ENCODE measurements at places on chromosomes 3 and 15.

- no peak for DNase-seq
Measured at GRCh38 chr15:76904461-76905012, 603 bp downstream of the SCAPER start.

- no peak for DNase-seq
Measured at GRCh38 chr3:189449084-189449483, 182.1 kb upstream of the TP63 start.

DNA sequence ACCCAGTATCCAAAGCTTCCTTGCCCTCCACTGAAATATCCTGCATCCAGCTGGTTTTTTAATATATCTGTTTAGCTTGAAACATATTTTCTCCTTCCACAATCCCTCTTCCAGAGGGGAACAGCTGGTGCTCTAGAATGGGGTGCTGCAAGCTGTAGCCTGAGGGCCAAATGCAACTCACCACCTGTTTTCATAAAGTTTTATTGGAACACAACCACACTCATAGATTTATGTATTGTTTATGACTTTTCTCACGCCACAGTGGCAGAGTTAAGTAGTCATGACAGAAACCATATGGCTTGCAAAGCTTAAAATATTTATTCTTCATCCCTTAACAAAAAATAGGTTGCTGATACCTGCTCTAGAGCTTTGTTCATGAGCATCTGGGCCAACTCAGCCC is 298.7 kb downstream of the CLSTN2 start:
- DNase-seq: no peak

DNA sequence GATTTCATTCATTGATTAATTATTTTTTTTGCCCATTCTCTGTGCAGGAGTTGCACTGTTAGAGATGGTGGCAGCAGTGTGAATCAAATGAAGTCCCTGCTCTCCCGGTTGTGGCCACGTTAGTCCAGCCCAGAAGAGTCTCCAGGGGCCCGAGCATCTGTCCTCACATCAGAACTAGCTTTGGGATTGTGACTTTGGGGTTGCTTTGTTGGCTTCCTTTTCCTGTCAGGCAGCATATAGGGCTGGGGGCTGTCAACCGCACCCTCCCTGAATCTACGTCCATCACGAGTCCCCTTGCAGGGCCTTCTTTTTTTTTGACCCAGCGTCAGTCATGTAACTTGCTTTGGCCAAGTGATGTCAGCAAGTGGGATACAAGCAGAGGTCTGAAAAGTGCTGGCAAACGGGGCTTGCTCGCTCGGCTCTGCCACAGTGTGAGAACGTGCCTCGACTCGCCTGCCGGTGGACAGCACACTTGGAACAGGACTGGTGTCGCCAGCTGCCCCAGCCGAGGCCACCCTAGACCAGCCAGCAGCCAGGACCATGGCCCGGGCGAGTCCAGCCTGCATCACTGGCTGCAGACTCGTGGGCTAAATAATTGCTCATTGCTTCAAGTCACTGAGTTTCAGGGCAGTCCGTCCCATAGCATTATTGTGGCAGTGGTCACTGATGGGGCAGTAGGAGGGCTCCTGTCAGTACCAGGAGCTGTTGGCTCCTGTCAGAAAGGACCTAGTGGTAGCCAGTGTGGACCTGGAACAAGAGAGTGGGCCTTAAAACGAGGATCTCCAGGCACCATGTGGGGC is 151.6 kb upstream of the MEF2A start:
- DNase-seq: no peak

GRCh38 chr3:9690451-9691450 is 12.9 kb upstream of the CPNE9 start:
- no peak for DNase-seq

GRCh38 chr3:170768334-170768801 is 101.6 kb downstream of the RPL22L1 start:
- DNase-seq: no peak

DNA sequence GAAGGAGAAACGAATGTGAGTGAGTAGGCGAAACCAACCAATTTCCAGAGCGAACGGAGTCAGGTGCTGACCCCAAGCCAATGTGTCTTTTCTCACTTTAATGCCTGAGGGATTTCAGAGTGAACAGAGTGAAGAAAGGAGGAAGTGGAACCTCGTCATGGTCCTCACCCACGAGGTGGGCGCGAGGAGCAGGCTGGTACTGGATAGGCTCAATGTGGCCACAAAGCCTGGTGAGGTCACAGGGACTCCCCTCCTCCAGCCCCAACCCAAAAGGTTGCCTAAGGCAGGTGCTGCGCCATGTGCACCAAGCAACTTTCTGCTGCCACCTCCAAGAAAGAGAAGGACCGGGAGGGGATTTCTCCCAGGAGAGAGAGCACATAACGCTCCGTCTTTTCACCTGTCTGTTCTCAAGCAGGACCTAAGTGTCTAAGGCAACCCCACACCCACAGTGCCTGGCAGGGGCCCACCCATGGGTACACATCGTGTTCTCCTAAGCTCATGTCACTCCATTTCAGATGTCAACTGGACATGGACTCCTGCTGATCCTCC is 3.8 kb downstream of the NRROS start:
- DNase-seq: no peak

DNA sequence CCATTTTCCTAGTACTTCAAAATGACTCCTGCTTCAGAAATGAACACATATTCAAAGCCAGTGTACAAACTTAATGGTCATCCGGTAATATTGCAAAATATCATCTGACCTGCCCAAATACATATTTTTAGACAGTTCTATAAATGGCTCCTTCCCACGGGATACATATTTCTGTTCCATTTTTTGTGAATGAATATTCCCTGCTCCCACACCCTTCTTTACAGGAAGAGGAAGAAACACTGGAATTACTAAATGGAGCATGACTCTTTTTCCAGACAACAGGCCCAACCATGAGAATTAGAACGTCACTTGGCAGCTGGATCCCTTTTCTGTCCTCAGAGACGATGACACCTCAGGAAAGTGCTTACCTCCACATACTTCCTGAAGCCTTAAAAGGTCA is 38.0 kb upstream of the CBLB start:
- no peak for DNase-seq

DNA sequence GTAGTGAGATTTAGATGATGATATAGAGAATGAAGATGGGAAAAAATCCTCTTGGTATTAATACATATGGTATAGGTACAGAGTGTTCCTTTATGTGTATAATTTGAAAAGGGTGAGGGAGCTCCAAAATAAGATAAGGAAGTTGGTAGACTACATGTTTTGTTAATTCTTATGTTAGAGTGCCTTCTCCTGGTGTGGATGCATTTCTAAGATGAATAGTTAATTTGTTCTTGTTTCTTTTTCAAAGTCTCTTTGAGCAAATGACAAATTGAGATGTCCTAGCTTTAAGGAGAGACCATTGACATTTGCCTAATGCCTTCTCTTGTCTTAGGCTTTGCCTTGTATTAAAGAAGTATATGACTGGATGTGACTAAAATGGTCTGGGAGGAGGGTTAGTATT is 34.1 kb downstream of the AKAP13 start:
- DNase-seq: no peak
